GM13976 (cell line): ENCODE measurements at places on chromosomes 5 and 9.

- peak; percentile 15 for DNase-seq
Observed at GRCh38 chr5:100828898-100829356, 74.2 kb downstream of the ST8SIA4 start.

DNA sequence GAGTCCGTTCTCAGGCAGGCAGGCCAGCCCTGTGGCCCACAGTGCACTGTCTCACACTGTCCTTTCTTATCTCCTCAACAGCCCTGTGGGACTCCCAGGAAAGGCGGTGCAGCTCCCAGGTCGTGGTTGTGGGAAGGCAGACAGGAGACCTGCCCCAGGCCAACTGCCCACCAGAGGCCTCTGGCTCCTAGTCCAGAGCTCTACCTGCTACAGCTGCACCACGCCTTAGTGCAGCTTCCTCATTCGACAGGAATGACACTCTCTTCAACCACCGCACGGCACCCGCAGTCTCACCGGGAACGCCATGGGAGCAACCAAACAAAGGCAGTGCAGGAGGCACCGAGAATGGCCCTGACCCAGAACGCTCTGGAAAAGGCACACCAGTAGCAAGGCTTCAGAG, 25.3 kb downstream of the CAMSAP1 start:
- no peak for DNase-seq

DNA sequence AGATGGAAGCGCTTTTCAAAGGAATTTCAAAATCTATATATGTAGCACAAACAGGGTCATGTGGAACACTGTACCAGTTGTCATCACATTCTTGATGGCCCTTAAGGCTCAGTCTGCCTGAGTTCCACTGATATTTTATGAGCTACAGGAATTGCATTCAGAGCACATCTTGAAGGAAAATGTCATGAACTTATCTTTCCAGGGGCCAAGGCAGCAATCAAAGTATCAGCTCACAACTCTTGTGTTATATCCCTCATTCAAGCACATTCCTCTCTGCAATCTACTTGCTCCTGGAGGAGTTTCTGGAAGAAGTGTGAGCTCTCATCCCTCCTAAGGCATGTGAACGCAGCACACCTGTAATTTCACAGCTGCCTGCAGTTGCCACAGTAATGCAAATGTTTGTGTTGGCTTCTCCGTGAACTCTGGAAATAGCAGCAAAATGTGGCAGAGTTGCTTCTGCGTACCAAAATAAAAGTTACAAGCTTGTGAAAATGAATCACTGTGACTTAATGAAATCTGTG, 89.7 kb upstream of the EQTN start:
- DNase-seq, result no peak

- DNase-seq, result peak; percentile 70
Observed at GRCh38 chr5:133242221-133242835, 190.5 kb downstream of the HSPA4 start.

GRCh38 chr5:116554764-116555163, 19.9 kb downstream of the SEMA6A start:
- no peak for DNase-seq

- DNase-seq, result no peak
Observed at GRCh38 chr5:59058969-59059687, 476.3 kb downstream of the RAB3C start.

- DNase-seq, result no peak
Observed at GRCh38 chr9:16918920-16919319, 48.5 kb upstream of the BNC2 start.

DNA sequence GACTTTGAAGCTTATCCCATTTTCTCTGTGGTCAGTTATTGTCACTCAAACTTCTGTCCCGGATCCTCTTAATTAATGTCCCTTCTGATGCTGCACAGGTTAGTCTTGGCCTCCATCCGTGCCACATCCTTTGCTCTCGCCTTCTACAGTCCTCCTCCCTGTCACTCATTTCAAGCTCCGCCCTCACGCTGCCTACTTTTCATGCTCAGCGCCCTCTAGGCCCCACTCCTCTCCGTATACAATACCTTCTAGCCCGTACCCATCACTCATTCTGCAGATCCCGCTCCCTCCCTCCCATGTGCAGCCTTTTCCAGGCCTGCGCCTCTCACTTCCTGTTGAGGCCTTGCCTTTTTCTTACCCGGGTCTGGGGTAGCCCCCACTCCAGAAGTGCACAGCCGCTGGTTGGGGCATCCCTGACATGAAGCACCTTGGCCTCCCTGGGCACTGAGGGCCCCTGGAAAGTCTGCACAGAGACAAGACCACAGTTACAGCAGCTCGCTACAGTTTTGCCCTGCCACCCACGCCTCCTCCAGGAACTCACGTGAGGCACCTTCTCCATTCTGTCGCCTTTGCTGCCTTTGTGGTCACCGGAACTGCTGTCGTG, 88.5 kb upstream of the SLC25A48 start:
- no peak for DNase-seq

GRCh38 chr9:97412626-97413385, 910 bp downstream of the TDRD7 start:
- no peak for DNase-seq

DNA sequence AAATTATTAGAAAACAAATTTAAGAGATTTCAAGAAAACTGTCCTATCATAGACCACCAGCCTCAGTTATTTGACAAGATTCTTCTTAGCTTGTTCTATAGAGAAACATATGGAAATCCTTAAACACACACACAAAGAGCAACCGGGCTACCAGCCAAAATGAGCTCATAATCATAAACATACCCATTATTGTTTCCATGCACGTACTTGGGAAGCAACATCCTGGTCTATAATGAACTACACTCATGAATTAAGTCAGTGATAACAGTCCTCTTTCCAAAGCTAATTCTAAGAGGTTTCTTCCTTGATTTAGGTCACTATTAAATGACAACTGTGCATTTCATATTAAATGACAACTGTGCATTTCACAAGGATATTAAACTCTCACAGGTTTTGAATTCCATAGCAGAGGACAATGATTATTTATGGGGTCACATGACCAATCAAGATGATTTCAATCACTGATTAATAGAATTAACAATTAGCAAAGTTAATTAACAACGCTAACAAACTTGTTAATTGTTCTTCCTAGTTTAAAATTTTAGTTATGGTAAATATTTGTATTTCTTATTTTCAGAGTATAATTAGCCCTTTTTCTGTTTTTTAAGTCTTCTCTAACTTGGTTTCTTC, 77.0 kb downstream of the OXCT1 start:
- no peak for DNase-seq

- no peak for DNase-seq
Observed at GRCh38 chr5:81393783-81394718, at the start of gene ACOT12. ACOT12 (minus strand) TSS chr5:81394134; CDS start chr5:81394114, 20 bp downstream.

- no peak for DNase-seq
Observed at GRCh38 chr9:16221822-16222547, 648.5 kb downstream of the BNC2 start.

DNA sequence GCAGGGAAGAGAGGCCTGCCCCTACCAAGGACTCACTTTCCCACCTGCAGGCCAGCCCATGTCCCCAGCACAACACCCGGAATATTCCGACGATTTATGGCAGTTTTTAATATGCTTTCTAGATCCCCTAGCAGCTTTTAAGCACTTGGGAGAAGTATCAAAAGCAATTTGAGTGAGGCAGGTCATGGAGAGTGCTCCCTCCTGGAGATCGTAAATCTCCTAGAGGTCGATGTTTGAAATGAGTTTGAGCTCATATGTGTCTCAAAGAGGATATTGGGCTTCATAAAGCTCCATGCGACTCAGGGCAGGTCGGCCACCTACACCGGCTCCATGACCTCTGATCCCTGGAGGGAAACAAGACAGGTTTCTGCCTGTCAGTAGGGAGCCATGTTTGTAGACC, 27.3 kb downstream of the CFAP90 start:
- no peak for DNase-seq

DNA sequence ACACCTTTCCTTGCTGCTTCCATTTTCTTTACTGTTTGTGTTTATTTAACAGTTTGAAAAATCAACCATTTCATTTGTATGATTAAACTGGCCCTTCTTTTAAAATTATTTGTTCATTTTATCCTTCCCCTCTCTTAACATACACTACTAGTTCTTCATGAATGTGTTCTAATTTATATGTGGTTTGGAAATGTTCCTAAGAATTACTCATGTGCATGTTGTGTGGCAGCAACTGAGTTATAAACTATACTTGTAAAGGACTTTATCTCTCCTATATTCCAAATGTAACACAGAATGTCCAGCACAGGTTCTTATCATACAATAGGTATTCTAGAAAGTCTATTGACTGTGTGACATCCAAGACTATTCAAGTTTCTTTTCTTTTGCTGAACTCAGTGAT, 358.2 kb upstream of the MEF2C start:
- DNase-seq, result no peak

DNA sequence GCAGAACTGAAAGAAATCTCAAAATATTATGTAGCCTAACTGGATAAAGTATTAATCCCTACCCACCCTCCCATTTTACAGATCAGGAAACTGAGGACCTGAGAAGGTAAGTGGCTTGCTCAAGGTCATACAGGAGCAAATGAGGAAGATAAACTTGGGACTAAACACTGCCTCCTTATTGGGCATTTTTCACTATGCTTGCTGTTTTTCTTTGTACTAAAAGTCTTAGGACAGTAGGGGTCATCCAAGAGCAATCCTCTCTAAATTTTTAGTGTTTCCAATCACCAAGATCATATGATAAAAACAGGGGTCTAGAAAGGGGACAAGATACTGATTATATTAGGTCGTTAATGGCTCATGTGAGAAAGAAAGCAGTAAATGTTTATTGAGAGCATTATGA, 80.8 kb downstream of the RORB start:
- no peak for DNase-seq

- DNase-seq, result no peak
Observed at GRCh38 chr5:103290846-103291245, 32.3 kb downstream of the MACIR start.

DNA sequence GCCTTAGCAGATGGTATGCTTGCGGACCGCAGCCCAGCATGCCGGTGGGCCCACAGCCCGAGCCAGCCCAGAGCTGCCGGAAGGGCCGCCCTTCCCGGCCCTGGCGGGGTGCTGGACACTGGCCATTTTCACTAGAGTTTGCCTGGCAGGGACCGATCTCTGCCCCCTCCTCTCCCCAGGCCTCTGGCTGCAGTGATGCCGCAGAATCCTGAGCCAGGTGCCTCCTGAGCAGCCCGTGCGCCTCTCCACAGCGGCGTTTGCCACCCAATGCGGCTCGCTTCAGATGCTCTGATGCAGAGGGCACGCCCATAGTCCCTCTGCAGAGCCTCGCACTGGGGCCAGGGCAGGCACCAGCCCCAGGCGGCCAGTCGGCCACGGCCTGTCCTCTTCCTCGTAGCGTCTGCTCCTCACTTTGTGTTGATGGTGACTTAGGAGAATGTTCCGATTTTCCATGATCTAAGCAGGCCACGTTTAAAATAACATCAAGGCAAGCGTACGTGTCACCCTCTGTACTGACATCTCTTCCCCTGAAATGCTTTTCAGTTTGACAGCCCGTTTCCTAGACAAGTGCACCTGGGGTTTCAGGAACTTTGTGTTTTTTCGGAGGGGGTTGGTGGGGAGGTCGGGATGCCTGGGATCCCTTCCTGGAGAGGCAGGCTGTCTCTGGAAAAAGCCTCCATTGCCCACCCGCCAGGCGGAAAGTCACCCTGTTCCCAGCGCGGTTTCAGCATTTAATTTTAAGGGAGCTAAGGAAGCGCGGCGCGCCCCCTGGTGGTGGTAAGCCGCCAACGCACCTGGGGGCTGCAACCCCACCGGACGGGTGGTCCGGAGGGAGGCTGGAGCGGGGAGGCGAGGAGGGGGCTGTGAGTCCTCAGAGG, 29.8 kb upstream of the HMCN2 start:
- peak; percentile 83 for DNase-seq

DNA sequence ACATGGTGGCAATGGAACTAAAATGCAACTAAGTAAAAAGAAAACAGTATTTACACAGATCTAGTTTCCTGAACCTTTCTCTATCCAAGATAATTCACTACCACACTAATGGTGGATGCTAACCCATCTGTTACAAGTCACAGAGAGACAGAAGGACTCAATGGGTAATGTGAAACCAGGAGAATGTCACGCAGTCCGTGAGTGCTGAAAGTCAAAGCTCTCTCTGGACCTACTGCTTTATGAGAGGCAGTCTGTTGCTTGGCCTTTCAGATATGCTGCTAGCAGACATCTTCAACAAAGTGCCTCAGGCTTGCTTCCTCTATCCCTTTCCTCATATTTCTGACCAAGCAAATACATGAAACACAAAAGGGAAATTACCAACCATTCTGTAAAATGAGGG, 69.0 kb upstream of the GLRX start:
- no peak for DNase-seq

GRCh38 chr9:109182940-109183798, 16.1 kb upstream of the FRRS1L start:
- DNase-seq, result peak; percentile 62

- DNase-seq, result no peak
Observed at GRCh38 chr5:177025101-177025601, 2.7 kb downstream of the ZNF346 start.

DNA sequence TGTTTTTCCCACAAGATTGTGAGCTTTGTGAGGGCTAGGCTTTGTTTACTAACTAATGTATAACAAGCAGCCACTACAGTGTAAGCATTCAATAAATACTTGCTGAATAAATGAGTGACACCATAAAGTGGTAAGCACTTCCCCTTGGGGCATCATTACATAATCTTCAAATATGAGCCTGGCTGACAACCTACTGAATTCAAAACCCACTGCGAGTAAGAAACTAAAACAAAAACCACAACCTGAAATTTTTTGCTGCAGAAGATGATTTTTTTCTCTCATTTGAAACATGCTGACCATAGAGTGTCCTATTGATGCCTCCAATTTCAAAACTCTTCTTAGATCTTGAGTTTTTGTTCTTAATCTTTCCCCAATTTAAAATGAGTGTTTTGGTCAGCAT, 331.3 kb upstream of the CCNG1 start:
- no peak for DNase-seq
